Activated effector memory CD4-positive, alpha-beta T cell treated with anti-CD3 and anti-CD28 coated beads, Interleukin-2, amount 50 U/mL, for 16 hours (primary cell): ENCODE measurements at places on chromosomes 13 and 19.

- DNase-seq = no peak
Observed at GRCh38 chr19:30856376-30856775, 484.2 kb downstream of the ZNF536 start.

DNA sequence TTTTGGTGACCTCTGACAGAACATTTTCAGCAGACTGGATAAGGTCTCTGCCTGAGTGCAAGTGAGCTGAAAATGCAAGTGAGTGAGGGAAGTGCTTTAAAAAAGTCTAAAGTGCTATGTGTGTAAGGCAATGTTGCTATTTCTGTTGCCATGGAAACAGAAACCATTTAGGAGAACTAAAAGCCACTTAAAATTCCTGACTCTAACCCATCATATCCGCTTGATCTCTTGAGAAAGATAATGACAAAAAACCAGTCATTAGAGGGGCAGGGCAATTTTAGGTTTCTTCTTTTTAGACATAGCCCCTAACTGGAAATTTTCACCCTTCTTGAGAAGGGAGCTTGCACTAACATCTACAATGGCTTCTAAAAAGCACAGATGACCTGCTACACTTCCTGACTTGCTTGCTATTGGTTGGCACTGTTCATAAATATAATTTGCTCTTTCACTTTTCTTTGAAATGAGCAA is at the start of gene CYSLTR2:
CYSLTR2 (plus strand) TSS at position 458 of the 468 bp plus-strand sequence. CDS start 52,889 bp downstream, outside the sequence.
- no peak for DNase-seq

- no peak for DNase-seq
Observed at GRCh38 chr19:38900202-38900629, 447 bp downstream of the NFKBIB start.

DNA sequence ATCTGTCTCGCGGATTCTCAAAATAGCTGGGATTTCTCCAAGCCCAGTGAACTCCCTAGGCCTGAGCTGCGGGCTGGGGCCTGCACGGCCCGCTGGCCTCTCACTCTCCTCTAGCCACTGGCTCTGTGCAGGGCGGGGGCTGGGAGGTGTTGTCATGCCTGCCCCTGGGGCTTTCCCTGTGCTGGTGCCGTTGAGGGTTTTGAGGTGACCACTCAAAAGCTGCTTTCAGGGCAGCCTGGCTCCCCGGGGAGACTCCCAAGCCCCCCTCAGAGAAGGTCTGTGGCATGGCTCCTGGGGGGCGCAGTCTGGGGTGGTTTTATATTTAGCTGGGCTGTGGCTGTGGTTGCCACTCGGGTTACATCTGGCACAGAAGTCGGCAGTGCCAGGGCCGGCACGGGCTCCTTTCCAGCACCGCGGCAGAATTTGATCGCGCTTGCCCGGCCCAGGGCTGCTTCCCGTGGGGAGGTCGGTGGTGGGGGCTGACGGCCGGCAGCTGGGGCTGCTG is 10.0 kb downstream of the NDUFB7 start:
- no peak for DNase-seq

- DNase-seq = no peak
Observed at GRCh38 chr19:56084835-56085536, 36.1 kb downstream of the ZNF787 start.

DNA sequence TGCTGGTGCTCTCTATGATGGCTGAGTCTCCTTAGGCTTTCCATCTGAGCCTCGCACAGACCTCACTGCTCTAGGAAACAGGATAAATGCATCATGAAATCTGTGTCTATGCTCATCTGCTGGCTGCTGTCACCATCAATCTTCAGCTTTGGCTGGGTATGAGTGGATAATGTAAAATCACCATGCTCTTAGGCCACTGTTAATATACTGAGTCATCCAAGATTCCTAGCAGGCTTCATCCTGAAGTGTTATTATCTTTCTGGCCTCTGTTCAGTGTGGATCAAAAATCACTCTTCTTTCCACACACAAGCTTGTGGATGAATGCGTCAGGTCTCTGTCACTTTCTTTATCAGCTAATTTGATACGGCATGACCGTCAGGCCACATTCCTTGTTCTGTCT is 317.4 kb downstream of the NALCN start:
- DNase-seq = no peak

DNA sequence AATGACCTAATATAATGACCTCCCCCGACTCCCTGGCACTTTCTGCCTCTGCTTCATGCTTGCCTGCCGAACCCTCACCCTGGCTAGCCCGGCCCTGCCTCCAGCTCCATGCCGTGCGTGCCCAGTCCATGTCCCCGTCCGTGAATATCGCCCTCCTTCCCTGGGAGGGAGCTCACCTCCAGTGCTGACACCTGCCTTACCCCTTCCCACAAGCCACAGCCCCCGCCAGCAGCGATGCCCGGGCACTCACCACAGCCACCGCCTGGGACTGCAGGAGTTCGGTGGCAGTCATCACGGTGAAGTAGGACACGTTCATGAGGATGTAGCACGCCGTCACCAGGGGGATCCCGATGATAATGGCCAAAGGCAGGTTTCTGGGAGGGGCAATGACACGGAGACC is 10.0 kb downstream of the SLC7A9 start:
- no peak for DNase-seq

GRCh38 chr19:28504139-28504538 is 708.8 kb downstream of the UQCRFS1 start:
- DNase-seq = no peak

DNA sequence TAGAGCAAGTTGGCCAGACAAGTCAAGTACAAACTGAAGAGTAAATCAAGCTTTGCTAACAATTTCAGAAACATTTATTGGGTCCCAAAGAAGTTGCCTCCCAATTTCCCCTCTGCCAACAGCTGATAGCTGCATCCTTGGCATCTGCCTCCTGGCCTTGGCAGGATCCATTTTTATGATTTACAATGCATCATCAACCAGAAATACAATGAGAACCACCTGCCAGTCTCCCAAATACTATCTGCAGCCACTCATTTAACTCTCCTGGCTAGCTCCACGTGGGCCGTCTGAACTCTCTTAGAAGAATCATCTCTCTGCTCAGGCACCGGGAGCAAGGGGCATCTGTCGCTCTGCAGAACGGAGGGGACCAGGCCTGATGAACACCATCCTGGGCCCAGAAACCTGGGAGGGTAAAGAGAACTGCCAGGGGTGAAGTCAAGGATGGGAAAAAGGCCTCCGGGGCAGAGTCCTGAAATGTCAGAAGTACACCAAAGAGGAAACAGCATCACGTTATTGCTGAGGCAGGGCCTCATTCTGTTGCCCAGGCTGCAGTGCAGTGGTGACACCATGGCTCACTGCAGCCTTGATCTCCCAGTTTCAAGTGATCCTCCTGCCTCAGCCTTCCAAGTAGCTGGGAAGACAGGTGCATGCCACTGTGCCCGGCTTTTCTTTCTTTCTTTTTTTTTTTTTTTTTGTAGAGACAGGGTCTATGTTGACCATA is 2.6 kb downstream of the LONP1 start:
- DNase-seq = no peak

GRCh38 chr13:66926851-66927524 is 303.1 kb downstream of the PCDH9 start:
- no peak for DNase-seq

GRCh38 chr19:45279587-45280192 is 28.6 kb downstream of the MARK4 start:
- no peak for DNase-seq

DNA sequence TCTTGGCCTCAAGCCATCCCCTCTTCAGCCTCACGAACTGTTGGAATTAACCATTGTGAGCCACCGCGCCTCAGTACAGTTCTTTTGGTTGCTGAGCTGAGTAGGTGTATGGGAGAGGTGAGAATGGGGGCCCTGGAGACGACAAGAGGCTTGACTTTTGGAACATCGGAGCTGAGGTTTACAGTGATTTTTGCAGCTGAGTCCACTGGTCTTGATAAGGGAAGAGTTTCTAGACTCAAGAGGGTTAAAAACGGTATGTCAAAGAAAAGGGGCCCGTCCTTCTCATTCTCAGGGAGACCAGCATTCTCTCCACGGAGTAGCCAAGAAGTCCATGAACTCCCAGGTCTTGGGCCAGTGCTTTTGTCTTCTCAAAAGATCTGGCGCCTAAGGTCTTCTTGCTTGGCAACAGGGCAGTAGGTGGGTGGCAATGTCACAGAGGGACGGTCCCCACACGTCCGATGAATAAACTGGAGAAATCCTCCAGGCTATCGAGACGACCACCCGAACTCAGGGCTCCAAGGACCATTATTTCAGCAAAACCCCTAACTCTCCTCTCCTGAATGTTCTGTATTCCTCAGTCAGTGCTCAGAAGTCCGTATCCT is 6.4 kb upstream of the QTRT1 start:
- DNase-seq = no peak

DNA sequence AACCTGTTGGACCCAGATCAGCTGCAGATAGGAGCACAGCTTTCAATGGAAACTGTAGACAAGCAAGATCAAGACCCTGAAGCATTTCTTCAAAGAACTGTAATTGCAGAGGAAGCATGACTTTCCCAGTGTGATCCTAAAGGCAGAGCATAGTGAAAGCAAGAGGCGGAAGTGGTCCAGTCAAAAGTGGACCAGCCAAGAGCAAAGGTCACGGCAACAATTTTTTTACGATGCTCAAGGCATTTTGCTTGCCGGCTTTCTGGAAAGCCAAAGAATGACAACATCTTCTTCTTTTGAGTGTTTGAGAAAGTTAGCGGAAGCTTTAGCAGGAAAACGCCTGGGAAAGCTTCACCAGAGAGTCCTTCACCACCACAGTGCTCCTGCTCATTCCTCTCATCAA is 111.6 kb downstream of the RNF17 start:
- no peak for DNase-seq

DNA sequence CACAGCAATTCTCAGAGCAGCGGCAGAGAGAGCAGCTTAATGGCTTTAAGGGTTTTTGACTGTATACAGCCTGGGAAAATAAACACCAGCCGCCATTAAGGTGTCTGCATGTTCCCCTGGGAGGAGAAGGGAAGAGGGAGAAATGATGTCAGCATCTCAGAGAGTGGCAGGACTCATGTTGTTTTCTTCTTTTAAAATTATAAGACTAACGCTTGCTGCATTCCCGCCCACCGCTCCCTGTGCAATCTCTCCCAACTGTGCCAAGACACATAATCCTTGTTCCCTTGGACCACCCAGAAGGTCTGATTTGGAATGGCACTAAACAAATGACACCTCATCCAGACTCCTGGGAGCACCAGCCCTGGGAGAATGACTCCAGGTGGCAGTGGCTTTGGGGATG is 27.7 kb upstream of the FAM216B start:
- no peak for DNase-seq

- DNase-seq = no peak
Observed at GRCh38 chr13:107200491-107200890, 632.6 kb upstream of the ARGLU1 start.

DNA sequence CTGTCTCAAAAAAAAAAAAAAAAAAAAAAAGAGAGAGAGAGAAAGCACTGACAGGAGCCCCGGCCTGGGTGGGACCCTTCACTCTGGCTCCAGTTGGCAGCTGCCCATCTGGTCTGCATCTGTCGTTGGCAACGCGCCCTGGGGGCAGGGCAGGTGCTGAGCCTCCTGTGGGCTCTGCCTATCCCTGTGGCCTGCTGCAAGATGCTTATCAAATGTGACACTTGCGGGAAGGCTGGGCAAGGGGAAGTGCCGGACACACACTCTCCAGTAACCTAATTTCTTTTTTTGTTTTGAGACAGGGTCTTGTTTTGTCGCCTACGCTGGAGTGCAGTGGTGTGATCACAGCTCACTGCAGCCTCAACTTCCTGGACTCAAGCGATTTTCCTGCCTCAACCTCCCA is 10.7 kb upstream of the KPTN start:
- DNase-seq = no peak

DNA sequence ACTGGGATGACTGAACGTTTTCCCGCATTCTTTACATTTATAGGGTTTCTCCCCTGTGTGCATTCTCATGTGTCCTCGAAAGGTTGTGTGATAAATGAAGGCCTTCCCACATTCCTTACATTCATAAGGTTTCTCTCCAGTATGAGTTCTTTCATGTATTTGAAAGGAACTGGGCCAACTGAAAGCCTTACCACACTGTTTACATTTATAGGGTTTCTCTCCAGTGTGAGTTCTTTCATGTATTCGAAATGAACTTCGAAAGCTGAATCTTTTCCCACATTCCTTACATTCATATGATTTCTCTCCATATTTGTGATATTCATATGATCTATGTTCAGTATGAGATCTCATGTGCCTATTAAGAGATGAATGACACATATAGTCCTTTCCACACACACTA is 19.4 kb downstream of the ZNF709 start:
- no peak for DNase-seq

DNA sequence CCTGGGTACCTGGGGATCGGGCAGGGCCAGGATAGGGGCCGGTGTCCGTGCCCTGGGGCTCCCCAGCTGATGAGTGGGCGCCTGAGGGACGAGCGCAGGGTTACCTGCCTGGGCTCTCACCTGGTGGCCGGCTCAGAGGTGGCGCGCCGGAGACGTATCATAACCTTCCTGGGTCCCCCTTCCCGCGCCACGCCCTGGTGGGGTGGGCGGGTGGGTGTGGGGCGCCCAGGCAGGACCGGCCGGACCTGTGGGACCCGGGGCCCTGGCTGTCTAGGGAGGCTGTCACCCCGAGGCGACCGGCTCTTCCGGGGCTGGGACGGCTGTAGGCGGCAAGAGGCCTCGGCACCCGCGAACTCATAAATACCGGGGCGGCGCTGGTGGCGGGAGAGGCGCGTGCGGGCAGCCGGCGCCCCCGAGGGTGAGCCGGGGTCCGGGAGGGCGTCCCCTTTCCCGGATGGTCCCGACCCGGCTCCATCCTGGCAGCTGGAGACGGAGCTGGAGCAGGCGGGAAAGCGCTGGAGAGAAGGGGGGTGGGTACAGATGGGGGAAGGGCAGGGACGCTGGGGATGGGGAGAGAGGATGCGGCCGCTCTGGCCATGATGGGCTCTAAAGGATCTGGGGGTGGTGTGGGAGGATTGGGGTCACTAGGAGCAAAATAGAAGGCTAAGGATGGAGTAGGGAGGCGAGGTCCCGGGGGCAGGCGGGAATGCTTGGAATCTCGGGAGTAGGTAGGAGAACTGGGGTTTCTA is at the start of gene ACP7:
ACP7 (plus strand) TSS at position 386 of the 749 bp plus-strand sequence. CDS start 902 bp downstream, outside the sequence.
- peak; percentile 68 for DNase-seq

DNA sequence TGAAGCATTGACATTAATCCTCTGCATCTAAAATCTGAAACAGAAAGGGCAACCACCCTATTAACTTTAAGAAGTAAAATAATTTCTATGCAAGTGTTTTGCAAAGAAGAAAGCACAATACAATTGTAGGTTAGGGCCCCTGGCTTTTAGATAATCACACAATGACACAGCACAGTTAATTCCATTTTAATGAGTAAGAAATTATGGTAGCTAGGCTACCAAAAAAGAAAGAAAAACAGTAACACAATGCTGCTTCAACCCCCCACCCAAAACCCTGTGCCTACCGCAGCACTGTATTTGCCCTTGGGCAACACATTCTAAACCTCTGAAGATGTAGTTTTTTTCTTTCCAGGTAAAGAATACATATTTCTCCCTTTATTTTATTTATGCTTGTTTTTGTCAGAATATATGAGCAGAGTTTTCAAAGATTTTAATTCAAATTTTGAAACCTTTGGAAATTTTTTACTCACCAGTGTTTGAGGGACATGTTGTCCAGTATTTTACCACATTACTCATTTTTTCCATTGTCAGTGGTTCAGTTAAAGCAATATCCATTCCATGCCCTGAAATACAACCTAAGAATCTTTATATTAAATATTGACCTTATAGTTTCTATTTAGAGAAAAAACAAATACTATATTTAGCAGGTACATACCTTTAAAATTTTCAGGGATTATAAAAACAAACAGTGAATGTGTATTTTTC is 21.1 kb downstream of the SOHLH2 start:
- DNase-seq = no peak

- DNase-seq = no peak
Observed at GRCh38 chr13:100203696-100204367, 114.9 kb downstream of the PCCA start.

GRCh38 chr13:90281709-90282108 is 1065.8 kb upstream of the MIR17HG start:
- DNase-seq = no peak
